ENCODE measurements at places on chromosomes 1 and 21.

DNA sequence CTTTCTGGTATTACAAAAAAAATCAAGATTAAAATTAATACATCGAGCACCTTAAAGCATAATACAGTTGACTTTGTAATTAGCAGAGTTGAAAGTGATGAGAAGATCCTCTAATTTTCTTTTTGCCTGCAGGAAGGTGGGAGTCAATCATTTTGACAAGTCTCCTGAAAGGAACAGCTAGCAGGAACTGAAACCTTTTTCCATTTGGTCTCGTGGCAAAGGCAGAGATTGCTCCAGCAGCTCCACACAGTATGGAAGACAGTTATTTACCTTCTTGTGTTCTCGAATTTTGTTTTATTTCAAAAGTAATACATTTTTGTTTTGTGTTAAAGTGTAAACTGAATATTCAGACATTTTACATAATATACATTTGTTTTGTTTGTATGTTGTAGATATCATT is 7.7 kb downstream of the S100PBP start:
- no peak for DNase-seq

- no peak for DNase-seq
Observed at GRCh38 chr1:25428475-25429166, 2.1 kb upstream of the MACO1 start.

DNA sequence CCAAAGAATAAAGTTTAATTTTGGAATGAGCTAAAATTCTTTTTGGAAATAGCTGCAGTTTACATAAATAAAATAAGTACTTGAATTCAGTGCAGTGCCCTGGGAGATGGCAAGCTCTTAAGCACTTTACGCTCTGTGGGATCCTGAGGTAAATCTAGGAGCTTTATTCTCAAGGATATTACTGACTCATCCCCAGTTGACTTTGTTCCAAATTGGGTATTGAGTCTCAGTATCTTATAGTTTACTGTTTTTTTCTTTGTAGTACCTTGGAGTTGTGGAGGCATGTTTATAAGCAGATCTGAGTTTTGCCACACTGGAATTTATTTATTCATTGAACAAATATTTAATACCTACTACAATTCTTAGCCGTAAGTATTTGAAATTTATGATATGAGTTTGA is 27.4 kb upstream of the HRNR start:
- no peak for DNase-seq

DNA sequence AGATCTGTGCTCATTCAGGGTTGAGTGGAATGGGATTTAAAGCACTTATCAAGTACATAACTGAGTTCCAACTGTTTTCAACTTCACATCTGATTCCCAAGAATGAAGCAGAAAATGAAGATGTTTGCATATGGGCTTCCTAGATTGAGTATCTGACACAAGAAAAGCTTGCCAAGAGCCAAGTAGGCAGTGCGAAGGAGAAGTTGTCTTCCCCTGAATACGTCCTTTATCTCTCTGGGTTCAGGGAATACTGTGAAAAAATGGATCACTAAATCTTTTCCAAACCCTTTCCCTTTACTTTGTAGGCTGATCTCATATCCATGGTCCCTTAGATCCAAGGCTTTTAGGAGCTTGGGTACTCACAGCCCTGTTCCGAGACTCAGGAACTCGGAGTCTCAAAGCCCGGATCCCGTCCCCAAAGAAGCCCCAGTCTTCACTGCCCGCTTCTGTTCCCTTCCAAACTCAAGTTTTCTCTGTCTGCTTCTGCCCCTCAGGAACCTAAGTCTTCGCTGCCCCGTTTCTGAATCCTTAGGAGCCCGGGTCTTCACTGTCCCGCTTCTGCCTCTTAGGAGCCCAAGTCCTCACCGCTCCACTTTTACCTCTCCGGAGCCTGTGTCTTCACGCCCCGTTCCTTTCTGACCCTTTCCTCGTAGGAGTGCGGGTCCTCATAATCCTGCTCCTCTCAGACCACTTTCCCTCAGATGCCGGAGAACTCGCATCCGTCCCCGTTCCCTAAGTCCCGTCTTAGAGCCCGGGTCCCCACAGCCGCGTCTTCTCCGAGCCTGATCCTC is 616 bp downstream of the TAF12 start:
- peak; percentile 5 for DNase-seq

DNA sequence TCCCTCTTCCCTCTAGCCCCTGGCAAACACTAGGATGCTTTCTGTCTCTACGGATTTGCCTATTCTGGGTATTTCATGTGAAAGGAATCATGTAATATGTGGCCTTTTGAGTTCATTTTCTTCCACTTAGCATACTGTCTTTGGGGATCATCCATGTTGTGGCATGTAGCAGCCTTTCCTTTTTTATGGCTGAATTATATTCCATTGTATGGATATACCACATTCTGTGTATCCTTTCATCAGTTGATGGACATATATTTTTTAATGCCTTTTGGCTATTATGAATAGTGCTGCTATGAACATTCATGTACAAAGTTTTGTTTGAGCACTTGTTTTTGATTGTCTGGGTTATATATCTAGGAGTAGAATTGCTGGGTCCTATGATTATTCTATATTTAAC is 258.4 kb upstream of the CSF3R start:
- DNase-seq, result no peak

DNA sequence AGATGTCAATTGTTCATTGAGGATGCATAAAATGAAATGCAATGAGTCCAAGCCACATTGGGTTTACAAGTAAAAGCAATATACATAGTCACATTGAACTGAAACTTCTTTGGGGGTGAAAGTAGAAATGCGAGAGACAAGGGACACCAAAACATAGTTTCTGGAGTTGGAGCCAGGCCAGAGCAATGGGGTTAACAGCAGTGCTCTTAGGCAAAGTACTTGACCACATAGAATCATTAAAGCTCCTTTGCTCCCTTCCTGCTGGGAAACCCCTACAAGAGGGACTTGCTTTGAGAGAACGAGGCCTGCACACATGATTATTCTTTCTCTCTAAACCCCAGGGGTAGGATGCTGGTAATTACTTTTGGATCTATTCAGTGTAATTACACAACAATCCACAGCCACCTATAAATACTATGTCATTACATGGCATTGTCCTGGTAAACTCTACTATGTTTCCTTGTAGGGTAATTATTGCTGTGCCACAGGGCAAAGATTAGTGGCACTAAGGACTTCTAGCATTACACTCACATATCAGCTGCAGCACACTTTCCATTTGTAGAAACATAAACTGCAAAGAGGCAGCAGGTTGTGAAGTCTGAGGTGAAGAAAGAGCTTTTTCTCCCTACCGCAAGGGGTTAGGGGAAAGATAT is 421.6 kb upstream of the PBX1 start:
- no peak for DNase-seq

DNA sequence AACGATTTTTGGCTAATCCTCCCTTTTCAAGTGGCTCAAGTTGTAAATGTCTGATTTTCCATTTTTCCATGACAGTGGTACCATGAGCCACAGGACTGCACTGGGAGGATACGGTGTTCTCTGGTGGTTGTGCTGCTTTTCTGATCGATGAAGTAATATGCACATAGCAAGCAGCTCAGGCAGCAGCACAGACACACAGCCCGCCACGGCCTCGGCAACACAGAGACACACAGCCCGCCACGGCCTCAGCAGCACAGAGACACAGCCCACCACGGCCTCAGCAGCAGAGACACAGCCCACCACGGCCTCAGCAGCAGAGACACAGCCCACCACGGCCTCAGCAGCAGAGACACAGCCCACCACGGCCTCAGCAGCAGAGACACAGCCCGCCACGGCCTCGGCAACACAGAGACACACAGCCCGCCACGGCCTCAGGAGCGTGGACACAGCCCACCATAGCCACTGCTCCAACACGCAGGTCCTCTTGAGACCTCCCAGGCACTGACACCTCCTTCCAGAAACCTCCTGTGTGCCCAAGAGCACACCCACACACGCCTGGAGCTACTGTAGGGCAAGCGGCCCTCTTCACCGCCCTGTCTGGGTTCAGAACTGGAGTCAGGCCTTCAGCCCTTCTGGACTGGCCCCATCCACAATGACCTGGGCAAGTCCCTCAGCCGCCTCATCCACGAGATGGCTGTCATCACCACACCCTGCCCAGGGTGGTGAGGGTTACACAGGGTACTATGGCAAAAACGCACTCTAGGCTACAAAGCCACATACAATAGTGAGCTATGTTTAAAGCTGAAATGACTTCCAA is 10.4 kb downstream of the PTTG1IP start:
- no peak for DNase-seq

DNA sequence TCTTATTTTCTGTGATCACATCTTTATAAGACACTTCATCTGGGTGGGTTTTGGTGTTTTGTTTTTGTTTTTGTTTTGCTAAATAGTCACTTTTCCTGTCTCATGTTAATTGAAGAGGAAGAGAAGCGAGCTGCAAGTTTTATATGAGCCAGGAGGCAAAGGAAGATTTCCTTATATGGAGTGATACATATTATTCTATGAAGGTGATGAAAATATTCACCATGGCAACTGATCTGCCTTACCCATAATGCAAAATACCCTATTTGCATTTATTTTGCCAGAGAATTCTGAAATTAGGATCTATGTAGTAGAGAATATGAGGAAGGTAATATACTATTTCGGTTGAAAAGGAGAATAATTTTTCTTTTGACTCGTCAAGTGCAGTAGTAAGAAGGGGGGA is 13.9 kb downstream of the CXADR start:
- no peak for DNase-seq

GRCh38 chr1:225554216-225554812 is 98.6 kb downstream of the ENAH start:
- DNase-seq, result no peak

GRCh38 chr1:49971088-49971487 is 52.7 kb downstream of the AGBL4 start:
- DNase-seq, result no peak

DNA sequence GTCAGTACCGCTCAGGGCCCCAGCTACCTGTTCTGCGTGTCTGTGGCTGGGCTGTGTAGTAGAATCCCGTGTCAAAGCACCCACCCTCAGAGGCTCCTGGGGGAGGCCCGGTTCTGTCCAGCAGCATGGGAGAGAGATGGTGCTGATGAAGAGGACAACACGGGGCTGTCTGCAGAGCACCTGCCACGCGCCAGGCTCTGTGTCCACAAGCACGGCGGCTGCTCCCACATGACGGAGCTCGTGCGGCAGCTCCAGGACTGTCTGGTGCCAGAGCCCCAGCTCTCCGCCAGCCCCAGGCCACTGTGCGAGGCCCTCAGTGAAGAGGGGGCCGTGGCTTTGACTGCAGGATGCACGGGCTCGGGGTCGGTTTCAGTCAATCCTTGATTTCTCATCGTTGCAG is 42.0 kb upstream of the TSPEAR start:
- no peak for DNase-seq

DNA sequence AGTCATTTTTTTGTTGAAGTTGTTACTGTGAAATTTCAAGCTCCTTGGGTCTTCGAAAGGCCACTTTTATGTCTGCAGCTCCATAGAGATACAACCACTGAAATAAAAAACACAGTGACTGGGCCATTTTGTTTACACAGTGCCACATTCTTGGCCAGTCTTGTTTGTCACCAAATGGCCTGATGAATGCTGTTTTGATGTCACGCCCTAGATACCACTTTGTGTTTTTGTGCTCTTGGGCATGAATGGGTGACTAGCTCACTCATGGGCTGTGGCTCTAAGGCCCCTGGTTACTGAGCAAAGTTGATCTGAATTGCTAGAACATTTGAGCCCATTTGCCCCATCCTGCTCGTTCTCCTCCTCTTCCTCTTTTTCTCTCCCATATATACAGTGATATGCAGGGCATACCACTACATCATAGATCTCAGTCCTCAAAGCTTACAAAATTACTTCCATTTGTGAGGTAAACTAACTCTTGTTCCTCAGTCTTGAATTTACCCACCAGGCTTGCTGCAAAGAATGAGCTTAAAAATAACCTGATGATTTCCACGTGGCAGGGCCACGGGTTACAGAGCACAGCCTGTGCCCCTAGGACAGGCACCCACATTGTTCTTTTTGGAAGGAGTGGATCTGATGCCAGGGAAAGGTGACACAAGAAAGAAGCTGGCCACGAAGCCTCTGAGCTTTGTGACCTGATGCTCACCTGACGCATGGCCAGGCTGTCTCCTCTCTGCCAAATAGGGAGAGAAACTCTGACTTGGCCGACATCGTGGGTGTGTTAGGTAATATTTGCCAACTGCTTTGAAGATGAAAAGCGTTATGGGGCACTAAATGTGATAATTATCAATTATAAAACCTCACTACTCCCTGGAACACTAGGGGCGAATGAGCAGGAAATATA is 92.4 kb downstream of the RUNX1 start:
- DNase-seq, result no peak

- no peak for DNase-seq
Observed at GRCh38 chr1:221921936-221922335, 180.0 kb upstream of the DUSP10 start.

DNA sequence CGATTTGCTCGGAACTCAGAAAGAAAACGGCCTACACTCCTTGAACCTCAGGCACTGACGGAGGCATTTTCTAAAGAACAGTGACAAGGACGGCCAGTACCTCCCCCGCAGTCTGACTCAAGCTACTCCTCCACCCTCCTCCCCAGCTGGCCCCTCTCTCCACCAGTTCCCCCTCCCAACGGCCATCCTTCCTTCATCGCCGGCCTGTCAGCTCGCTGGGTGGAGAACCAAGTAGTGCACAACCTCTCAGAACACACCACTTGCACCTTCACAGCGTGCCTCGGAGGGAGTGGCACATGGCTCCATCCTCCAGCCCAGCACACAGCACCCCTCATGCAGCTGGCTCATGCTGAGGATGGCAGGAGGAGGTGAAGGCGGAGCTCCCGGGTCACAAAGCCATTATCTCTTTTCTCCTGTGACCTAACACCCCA is 58.8 kb downstream of the TOR1AIP2 start:
- no peak for DNase-seq

GRCh38 chr1:3217181-3217641 is 148.2 kb downstream of the PRDM16 start:
- no peak for DNase-seq

DNA sequence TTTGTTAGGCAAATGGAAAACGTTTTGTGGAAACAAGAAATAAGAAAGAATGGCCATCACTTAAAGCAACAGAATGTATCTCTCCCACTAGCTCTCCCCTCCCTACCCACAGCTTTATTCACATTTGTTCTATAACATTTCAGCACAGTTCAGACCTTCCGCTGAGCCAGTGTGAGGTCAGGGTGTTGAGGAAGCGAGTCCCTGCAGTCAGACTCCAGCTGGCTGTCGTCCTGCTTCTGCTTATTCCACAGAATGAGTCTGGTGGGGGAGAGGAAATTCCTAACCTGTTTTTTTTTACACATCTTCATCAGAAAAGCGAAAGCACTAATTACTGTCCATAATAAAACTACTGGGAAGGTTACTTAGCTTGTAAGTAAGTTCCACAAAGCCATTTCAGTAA is 39.0 kb downstream of the MRPL39 start:
- peak; percentile 47 for DNase-seq

- no peak for DNase-seq
Observed at GRCh38 chr1:232130815-232131480, 499.0 kb downstream of the SIPA1L2 start.

DNA sequence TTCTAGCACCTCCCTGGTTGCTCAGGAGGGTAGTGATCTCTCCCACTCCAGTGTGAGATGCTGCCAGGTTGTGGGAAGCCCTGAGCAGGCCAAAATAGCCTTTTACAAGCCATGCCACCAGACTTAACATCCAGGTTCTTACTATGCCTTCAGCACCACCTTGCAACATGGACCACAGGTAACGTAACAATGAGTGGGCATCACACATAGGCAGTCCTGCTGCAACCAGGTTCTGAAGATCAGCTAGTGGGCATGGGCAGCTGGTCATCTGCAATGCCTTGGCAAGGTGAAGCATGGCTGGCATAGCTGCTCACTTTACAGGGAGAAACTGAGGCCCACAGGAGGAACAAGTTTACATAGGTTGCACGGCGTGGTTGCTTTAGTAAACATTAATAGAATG is 40.7 kb downstream of the DHCR24 start:
- DNase-seq, result no peak

GRCh38 chr21:45972716-45973474 is 8.7 kb upstream of the COL6A1 start:
- no peak for DNase-seq

- DNase-seq, result no peak
Observed at GRCh38 chr1:67619080-67619479, 65.9 kb upstream of the GADD45A start.

Data from stimulated activated CD4-positive, alpha-beta T cell treated with anti-CD3 and anti-CD28 coated beads, Interleukin-4, amount 100 ng/mL, for 1 hour (primary cell).